IPS DF 19.7 (cell line): ENCODE measurements at places on chromosomes 11 and 22.

GRCh38 chr11:3849297-3849874 lies 6.1 kb upstream of the STIM1 start:
- DNase-seq: no peak

GRCh38 chr11:117423046-117423575 lies 95.5 kb downstream of the CEP164 start:
- DNase-seq: no peak

- DNase-seq: no peak
Measured at GRCh38 chr22:37750596-37751162, 53.8 kb downstream of the TRIOBP start.

DNA sequence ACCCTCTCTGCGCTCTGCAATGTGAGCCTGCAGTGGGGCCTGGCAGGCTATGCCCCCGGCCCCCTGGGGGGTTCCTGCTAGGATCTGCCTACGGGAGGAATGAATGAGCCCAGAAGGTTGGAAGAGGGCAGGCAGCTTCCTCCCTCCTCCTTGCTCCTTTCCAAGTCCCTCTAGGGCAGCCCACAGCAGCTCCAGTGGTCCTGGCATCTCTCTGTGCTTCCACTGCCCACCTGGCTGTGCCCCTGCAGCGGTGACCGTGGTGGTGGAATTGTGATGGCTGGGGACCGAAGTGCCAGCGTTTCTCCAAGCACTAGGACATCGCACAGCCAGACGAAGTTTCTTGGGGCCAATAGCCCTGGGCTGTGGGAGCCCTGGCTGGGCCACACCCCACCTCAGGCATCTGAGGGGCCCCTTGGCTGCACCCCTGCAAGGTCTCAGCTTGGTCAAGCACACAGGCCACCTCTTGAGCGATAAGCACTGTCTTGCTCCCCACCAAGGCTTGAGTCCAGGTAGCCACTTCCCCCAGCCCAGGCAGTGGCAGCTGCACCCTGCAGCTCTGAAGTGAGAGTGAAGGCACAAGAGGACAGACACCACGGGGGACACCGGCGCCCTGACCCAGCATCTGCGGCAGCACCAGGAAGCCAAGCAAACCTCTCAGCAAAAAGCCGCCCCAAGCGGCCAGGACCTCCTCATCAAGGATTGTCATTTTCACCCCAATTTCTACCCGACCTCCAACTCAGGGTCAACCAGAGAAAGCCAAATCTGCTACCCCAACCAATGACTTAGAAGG lies 346.3 kb downstream of the CTTN start:
- DNase-seq: no peak

DNA sequence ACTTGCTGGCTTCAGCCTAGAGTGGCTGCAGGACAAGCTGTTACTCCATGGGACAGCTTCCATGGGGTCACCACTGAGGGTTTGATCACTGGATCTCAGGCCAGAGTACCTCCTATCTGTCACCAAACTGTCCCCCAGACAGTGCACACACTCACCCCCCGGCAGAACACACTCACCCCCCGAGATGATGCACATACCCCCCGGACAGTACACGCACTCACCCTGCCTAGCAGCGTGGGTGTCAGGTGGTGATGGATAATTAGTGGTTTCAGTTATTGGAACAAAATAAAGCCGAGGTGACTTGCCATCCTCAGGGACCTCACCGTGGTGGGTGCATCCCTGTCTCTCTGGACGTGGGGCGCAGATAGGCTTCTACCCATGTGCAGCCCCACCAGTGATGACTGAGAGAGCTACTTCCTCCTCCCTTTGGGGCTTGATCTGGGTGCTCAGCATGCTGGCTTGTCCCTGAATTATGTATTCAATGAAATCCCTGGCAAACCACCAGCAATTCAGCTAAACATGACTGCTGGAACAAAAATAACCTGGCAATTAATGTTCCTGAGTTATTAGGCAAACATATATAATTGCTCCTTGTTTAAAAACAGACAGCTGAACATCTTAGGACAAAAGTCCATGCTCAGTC lies 18.9 kb downstream of the TANGO2 start:
- no peak for DNase-seq

DNA sequence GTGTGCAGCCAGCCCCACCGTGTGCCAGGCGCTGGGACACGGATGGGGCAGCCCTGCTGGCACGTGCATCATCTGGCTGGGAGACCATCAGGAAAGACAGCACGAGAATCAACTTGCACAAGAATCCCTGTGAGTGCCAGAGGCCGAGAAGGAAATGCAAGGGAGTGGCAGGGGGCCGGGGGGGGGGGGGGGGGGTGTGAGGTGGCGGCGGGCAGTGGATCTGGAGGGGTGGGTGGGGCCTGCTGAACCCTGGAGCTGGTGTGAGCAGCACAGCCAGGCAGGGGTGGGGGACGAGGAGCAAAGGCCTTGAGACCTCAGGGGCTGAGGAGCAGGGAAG lies 14.0 kb upstream of the FLRT1 start:
- DNase-seq: no peak

DNA sequence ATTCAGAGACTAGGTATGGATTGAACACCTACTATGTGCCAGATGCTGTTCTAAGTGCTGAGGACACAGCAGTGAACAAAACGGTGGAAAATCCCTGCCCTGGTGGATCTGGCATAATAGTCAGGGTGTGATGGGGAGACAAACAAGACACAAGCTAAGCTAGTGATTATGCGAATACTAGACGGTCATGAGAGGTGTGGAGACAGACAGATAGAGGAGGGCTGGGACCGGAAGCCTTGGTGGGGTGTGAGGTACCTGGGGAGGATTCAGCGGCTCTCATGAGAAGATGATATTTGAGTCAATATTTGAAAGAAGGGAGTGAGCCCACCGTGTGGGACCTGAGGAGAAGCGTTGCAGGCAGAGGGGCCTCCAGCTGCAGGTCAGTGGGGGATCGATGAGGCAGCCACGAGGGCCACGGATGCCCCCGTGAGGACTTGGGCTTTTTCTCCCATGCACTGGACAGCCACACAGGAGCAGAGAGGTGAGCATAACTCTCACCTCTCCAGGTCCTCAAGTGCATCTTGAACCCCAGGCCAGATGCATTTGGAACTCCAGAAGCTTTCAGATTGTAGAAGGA lies 4.7 kb downstream of the CD5 start:
- no peak for DNase-seq

DNA sequence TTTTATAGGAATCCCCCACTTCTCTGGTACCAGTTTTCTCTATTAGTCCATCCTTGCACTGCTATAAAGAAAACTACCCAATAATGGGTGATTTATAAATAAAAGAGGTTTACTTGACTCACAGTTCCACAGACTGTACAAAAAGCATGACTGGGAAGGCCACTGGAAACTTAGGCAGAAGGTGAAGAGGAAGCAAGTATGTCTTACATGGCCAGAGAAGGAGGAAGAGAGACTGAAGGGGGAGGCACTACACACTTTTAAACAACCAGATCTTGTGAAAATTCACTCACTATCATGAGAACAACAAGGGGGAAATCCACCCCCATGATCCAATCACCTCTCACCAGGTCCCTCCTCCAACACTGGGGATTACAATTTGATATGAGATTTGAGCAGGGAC lies 68.9 kb upstream of the GNAZ start:
- DNase-seq: no peak

DNA sequence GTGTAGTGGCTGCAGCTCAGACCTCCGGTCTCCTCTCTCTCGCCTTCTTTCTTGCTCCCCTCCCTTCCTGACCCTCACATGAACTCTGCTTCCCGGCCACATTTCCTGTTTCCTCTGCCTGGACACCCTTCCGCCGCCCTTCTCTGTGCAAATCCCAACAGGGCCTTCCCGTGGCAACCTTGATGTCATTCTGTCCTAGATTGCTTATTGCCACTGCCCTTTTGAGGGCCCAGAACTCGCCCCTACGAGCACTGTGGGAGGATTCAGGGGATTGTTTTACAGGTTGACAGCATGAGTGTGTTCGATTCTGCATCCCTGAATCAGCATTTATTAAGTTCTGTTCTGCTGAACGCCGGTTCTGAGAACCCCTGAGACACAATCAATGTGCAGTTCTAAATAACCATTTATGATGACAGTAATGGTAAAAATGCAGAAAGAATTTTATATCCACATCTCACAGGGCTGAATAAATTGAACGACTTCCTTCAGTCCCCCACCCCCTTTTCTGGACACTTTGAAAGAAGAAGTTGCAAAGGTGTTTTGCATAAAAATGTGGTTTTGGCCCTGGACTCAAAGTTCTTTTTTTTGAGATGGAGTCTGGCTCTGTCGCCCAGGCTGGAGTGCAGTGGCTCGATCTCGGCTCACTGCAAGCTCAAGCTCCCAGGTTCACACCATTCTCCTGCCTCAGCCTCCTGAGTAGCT lies 6.4 kb downstream of the BATF2 start:
- DNase-seq: no peak

DNA sequence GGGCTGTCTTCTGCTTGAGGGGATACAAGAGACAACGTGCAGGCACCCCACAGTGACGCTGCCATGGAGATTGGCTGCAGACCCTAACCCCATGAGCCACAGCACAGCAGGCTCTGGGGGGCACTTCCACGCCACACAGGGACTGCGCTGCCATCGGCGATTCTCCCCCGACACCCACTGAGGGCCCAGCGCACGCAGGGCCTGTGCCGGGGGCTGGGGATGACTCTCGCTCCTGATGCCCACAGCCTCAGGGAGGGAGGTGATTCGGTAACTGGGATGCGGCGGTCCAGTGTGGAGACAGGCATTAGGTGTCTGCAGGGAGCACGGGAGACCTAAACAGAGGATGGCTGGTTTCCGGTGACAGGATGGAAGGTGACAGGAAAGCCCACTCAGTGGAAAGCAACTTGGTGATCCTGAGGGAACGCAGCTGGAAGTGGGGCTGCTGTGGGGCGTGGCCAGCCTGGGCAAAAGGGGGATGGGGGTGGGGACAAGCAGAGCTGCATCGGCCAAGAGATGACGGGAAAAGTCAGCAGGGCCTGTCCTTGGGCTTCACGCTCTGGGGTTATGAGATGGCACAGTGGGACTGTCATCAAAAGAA lies 37.7 kb downstream of the EFCAB6 start:
- DNase-seq: no peak

- no peak for DNase-seq
Measured at GRCh38 chr11:126544108-126545056, 188.9 kb downstream of the ST3GAL4 start.

DNA sequence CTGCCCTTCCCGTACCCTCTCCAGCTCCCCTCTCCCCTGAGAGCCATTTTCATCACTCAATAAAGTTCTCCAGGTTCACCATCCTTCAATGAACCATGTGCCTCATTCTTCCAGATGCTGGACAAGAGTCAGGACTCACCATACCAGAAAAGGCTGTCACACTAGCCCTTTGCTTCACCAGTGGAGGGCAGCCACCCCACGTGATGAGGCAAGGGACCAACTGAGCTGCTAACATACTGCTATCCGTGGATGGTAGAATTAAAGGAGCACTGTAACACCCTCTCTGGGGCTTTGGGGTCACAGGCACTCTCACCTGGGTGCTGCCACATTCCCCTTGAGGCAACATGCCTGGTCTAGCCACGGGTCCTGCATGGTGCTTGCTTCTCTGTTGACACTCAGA lies 13.1 kb upstream of the OR5I1 start:
- no peak for DNase-seq

- DNase-seq: no peak
Measured at GRCh38 chr11:35662061-35662648, 420 bp upstream of the TRIM44 start.

- DNase-seq: no peak
Measured at GRCh38 chr22:27207266-27207665, 549.9 kb downstream of the MIAT start.

- no peak for DNase-seq
Measured at GRCh38 chr11:78325274-78325781, 92.3 kb downstream of the GAB2 start.

DNA sequence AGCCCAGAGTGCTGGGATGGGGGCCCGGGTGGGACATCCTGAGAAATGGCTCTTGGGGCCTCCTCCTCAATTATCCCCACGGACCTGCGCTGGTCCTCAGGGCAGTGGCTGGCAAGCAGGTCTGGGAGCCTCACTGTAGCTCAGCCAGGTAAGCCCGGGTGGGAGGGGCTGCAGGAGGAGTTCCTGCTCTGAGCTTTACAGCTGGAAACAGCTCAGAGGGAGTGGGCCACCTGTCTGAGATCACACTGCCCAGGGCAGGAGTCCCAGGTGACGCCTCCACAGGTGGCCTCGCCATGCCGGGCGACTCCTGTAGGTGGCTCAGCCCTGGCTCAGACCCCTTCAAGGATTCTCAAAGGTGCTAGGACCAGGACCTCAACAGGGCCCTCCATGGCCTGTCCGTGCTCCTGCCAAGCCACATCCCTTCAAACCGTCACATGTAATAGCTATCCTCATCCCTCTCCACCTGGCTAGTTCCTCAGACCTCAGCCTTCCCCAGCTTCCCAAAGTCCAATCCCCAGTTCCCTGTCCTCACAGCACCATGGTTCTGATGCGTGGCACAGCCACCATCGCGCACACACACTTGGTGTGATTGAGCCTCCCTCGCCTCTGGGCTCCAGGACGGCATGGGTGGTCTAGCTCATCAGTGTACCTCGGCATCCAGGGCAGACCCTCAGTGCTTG lies 3.6 kb upstream of the TSSK2 start:
- no peak for DNase-seq

DNA sequence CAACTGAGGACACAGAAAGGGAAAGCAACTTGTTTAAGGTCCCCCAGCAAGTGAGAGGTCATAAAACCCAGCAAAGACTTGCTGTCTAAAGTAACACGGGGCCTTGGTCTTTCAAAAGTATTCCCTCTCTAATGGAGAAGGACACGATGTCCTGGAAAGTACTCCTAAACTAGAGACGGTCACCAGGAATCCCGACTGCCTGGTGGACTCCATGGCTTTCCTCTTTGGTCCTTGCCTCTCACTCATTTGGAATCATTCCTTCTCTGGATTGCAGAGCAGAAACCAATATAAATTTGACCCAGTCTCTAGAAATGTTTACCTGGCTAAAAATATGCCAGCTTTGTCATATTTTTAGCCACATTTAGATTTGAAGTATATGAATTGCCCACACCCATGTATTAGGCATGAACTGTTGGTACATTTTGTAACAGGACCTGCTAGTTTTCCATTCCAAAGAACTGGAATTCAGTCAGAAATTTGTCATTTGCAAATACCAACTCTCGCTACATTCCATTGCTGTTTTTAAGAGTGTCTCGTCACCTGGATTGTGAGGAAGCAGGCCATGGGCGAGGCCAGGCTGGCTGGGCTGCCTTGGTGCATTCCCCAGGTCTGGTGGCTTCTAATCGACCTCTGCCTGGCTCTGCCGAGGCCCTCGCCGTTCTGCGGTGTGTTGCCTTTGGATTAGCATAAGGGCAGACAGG lies 12.9 kb downstream of the NAV2 start:
- DNase-seq: no peak

- no peak for DNase-seq
Measured at GRCh38 chr11:114832532-114833125, 154.3 kb downstream of the NXPE2 start.

- no peak for DNase-seq
Measured at GRCh38 chr11:65225279-65226102, 36.3 kb upstream of the POLA2 start.
